Central memory CD4-positive, alpha-beta T cell (primary cell): ENCODE measurements at places on chromosomes 6 and 20.

GRCh38 chr6:36739947-36740817, 42.6 kb downstream of the RAB44 start:
- DNase-seq: no peak

DNA sequence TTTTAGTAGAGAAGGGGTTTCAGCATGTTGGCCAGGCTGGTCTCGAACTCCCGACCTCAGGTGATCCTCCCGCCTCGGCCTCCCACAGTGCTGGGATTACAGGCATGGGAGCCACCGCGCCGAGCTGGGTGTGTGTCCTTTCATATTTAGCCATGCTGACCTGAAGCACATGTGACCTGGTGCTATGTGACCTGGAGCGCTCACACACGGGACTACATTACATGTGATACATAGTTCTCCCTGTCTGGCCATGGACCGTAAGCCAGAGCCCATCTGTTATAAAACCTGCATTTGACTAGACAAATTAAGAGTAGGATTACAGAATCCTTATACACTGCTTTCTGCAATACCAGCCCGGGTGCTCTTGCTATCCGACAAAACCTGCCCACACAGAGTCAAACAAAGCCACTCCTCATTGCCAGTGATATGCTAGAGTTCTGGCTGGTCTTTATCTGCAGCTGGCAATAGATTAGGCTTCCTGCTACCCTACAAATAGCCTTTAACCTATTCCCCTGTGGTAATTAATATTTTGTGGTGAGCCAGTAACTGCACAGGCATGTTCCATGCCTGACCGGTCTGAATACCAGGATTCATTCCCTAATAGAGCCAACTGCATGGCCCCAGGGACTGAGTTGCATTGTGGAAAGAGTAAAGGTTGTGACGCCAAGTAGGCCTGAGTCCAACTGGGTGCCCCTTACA, 26.3 kb upstream of the FAM50B start:
- DNase-seq: no peak

GRCh38 chr20:18056174-18057100, 1.3 kb downstream of the OVOL2 start:
- no peak for DNase-seq

DNA sequence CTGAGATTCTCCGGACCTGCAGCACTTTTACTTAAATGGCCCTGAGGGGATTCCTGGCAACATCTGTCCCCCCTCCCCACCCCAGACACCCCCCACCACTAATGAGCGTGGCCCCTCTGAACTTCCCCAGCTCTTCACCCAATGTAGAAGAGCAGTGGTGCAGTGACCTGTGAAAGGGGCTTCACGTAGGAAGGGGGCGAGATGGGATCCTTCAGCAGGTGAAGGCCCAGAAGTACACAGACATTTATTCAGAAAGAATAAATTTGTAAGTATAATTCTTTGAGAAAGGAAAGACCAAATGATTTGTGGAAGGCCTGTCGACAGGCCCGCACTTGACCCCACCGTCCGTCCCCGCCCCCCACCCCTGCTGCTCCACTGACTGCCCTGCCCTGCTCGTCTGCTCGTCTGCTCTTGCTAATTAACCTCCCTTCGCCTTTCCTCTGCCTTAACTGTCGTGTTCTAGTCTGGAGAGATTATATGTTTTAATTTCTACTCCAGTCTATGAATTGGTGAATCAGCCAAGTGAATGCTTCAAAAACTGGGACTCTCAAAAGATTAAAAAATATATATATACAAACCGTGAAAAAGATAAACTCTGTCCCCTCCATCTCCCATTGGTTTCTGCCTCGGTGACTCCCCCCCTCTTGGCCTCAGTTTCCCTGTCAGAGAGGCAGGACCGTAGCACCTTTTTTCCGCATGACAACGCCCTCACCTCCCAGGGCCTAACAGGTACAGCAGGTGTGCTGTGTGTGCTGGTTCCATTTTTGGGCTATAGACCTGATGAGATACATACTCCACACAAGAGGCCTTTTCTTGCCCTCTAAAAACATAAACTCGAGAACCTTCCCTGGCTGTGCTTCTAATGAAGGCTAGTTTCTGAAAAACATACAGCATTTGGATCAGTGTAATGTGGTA, 49.2 kb downstream of the GNAS start:
- DNase-seq: no peak

DNA sequence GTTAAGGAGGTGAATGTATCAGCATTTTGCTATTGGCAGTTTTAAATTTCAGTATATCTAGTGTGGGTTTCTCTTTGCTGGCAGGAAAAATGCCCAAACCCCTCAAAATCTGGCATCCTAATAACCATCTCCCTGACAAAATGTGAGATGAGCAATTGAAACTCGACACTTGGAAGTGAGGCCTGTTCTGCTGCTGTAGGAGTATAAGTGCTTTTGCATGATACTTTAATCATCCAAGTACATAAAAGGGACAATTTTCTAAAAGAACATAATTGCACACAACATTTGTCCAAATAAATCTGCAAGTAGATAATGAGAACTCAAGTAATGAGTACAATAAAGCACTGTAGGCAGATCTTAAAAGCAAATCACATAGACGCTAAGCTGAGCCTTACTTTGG, 36.5 kb downstream of the LAMP5 start:
- no peak for DNase-seq

GRCh38 chr6:87151781-87152525, 3.4 kb upstream of the ZNF292 start:
- DNase-seq: peak; percentile 63

- no peak for DNase-seq
These were observed 135.8 kb upstream of the AFDN start for GRCh38 chr6:167690931-167691330.

DNA sequence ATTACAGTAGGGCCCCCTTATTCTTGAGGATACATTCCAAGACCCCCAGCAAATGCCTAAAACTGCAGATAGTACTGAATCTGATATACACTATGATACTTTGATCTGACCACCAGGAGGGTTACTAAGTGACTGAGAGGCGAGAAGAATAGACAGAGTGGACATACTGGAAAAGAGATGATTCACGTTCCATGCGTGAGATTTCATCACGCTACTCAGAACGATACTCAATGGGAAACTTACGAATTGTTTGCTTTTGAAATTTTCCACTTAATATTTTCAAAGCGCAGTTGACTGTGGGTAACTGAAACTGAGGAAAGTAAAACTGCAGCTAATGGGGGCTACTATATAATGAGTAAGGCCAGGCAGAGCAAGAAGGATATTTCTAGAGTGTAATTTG, 60.8 kb downstream of the STX11 start:
- DNase-seq: no peak

GRCh38 chr6:145241039-145241438, 494.3 kb downstream of the EPM2A start:
- DNase-seq: no peak

DNA sequence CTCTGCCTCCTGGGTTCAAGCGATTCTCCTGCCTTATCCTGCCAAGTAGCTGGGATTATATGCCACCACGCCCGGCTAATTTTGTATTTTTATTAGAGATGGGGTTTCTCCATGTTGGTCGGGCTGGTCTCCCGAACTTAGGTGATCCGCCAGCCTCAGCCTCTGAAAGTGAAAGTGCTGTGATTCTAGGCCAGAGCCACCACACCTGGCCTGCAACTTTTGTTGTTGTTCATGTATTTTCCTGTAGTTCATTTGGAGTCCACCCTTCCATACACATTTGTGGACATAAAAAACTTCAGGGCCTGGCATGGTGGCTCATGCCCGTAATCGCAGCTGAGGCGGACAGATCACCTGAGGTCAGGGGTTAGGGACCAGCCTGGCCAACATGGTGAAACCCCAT, 14.5 kb downstream of the HSPA1B start:
- no peak for DNase-seq

GRCh38 chr6:64538722-64539121, 903.1 kb downstream of the PHF3 start:
- no peak for DNase-seq

- no peak for DNase-seq
These were observed 192.8 kb downstream of the LRFN2 start for GRCh38 chr6:40394381-40394780.

GRCh38 chr20:52953020-52953419, 19.1 kb upstream of the TSHZ2 start:
- DNase-seq: no peak

DNA sequence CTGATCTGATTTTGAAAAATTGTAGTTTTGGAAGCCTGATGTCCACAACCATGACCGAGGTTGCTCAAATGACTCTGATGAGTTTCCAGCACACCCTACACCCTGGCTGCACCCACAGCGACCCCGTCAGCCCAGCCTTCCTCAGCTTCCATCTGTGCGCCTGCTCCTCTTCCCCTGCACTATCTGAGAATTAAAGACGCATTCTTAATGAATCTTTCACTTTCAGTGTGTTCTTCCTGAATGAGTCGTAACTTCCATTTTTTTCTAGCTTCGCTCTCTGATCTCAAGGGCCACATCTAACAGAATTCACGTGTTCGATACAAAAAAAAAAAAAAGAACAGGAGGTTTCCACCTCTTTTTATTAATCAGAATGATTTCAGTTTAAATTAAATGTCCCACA, 21.3 kb upstream of the RREB1 start:
- peak; percentile 59 for DNase-seq

- DNase-seq: no peak
These were observed 98.1 kb downstream of the SLC24A3 start for GRCh38 chr20:19310541-19310940.

DNA sequence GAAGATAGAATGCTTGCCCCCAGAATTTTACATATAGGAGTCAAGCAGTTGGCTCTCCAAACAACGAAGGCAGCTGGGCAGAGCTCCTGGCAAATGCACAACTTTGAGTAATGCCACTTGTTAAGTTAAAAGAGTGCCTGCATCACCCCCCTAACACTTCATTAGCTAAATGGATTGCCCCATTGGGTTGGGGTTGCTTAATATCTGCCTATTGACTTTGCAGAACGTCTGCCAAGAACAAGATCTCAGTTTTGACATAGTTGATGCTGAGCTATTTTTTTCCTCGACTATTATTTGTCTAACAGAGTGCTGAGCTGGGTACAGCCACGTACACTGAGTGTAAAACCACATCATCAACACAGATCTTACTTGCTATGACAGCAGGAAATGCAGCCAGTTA, 12.1 kb downstream of the ANKRD60 start:
- no peak for DNase-seq

DNA sequence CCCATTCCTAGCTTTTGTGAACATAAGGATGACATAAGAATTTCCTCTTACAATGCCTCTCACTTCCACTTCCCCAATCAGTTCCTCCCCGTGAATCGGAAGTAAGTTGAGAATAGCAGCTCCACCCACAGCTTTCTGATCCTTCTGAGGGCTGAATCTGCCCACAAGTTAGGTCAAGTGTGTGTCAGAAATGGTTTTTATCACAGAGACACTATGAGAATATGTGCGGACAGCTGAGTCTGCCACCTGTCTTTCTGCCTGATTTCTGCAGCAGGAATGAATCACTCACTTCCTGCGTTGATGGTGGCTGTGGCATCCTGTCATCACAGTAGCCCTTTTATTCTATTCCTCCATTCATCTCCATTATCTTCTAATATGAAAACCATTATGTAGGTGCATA, 70.2 kb downstream of the RIN2 start:
- DNase-seq: peak; percentile 3

GRCh38 chr6:135555550-135555949, 58.0 kb upstream of the AHI1 start:
- DNase-seq: no peak

- no peak for DNase-seq
These were observed 545 bp upstream of the VSX1 start for GRCh38 chr20:25082498-25082873.

DNA sequence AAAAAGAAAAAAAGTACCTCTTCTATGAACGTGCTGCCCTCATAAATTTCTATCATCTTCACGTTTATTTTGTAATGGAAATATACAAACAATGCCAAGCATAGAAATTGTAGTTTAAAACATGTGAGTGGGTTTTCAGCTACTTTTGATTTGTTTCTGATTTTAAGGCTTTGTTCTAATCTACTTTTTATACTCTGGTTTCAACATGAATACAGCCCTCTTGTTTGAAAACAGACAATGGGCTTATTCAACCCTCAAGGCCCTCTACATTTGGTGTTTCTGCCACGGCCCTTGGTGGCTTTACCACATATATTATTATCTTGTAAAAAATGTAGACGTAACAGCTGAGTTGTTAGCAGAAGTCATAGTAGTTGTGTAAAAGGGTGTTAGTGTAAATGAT, 153.9 kb downstream of the SOX4 start:
- DNase-seq: no peak

DNA sequence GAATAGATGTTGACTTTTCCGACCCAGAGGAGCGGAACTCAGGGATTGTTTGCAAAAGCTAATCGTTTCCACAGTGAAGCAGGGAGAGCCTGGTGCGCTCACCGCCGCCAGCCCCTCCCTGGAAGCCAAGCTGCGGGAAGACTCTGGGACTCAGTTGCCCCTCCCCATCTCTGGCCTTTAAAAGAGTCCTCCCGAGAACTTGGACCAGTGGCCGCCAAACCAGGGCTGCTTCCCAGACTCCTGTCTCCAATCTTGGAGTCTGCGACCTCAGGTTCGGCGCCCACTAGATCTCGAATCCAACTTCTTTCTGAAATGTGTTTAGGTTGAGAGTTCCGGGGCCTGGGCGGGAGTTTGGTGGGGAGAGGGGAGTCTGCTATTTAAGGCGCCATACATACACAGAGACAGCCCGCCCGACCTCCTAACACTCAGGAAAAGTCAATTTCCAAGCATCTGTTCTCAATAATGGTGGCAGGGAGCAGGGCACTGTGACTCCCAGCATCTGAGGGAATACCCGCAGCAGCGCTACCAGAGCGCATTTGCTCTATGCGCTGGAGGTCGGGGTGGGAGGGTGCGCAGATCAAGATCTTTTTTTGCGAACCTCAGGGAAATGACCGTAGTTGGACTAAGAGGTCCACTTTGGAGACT, 800 bp upstream of the GRIK2 start:
- no peak for DNase-seq

DNA sequence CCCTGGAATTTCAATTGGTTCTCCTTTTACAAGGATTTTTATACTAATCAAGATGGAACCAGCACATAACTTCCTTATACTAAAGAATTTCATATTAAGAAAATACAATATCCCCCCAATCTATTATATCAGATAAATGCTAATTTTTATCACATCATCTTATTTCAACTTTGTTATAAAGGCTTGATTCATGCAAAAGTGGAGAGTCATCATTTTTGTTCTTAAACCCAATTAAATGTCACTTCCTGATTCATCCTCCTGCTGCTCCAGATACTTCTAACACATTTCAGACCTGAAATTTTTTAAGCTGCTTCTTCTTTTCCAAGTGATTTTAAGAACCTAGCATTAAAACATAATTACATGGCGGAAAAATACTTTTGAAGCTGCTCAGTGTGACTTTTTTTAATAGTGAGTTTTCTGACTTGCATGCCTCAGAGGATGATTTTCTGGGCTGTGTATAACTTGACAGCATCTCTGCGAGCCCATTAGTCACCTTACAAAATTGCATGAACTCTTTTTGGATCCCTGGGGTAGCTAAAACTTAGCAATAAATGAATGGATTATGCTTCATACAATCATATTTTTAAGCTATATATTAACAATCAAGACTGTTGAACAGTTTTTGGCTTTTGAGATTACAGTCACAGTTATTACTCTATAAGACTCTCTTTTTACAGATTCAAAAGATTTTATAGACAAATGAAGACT, 134.1 kb downstream of the ELOVL4 start:
- no peak for DNase-seq

GRCh38 chr20:17637413-17637780, 44.6 kb downstream of the RRBP1 start:
- no peak for DNase-seq
